ENCODE measurements at places on chromosomes 7 and 10.

GRCh38 chr10:113997428-113997827, 46.2 kb upstream of the ADRB1 start:
- DNase-seq = no peak

DNA sequence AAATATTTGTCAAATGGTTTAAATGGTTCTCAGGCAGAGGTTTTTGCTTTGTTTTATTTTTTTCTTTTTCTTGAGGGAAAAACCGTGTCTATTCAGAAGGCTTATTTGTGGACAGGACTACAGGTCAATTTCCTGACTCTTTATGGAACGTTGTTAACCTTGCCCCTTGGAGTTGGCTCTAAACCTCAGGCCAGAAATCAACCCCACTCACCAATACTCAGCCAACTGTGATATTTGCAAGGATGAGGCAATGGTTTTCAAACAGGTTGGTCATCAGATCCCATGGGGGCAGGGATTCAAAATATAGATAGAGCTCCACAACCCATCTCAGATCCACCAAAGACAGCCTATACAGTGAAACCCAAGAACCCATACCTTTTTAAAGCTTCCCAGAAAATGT, 10.2 kb downstream of the PDLIM1 start:
- no peak for DNase-seq

- DNase-seq = no peak
These were observed 3.1 kb downstream of the CPED1 start for GRCh38 chr7:120991581-120991980.

GRCh38 chr7:22802426-22802825, 20.2 kb downstream of the TOMM7 start:
- DNase-seq = no peak

DNA sequence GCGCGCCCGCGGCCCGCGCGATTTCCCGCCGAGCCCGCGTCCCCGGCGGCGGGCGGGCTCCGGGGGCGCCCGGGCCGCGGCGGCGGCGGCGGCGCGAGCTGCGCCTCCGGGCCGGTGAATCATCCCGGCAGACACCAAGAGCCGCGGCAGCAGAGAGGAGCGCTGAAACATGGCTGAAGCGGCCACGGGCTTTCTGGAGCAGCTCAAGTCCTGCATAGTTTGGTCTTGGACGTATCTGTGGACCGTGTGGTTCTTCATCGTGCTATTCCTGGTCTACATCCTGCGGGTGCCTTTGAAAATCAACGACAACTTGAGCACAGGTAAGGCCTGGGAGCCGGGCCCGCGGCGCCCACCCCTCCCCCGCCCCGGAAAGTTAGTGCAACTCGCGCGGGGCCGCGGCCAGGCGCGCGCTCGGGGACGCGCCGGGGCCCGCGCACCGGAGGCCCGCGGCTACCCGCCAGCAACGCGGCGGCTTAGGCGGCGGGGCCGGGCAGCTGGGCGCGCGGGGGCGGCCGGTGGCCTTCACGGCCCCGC, at the start of gene ST7:
Gene ST7 (plus strand): TSS at position 130 of the 534 bp plus-strand sequence. CDS start 40 bp downstream, at position 170.
- peak; percentile 44 for DNase-seq

DNA sequence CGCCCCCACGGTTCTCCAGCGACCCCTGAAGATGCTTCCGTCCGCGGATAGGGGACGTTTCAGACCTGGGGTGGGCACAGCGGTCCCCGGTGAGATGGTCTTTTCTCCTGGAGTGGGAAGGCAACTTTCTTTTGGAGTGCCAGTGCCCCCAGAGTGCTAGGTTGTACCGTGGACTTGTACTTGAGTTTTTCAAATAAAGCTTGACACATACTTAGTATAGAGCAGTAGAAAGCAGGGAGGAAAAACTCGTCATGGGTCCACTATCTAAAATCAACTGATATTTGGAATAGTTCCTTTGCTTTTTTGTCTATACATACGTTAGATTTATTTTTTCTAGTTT, 28.4 kb downstream of the RBM20 start:
- DNase-seq = no peak

DNA sequence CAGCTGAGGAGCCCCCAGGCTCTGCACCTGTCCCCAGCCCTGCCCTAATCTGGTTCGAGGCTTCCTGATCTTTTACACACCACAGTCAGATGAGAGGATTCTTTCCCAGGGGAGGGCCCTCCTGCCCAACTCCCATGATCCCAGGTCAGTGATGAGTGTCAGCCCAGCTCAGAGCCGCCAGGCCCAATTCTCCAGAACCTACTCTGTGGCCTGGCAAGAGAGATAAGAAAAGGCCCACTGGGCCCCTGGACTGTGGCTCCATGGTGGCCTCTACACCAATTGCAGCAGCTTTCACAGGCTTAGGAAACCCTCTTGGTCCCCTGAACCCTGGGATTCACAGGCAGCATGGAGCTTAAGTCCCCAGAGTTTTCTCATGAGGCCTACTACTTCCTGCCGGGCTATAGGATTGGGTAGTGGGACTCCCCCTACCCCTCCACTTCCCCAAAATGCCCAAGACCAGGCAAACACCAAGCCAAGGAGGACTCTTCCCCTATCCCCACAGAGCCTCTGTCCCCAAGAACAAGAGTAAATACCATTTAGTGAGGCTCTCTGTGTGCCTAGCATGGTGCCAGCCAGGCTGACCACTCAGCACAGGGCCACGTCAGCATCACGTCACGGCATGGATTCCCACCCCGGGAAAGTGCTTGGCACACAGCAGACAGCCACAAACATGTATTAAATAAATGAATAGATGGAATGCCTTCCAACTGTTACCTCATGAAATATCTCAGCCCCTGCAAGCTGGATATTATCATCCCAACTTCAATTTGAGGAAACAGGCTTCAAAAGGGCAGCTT, 100.0 kb downstream of the GRID1 start:
- no peak for DNase-seq

DNA sequence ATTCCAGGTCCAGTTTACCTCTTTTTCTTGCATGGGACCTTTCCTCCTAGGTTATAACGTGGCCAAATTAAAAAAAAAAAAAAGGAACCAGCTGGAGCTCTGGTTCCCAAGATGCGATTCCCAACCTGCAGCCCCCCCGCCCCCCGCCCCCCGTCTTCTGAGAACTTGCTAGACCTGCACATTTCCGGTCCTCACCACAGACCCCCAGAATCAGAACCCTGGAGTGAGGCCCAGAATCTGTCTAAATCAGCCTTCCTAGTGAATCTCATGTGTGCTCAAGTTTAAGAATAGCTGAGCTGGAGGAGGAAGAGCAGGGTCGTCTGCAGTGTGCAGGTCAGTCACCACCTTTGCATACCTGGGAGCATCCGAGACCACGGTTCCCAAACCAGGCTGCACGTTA, 144.2 kb downstream of the KLF6 start:
- no peak for DNase-seq

GRCh38 chr7:81721437-81721836, 48.4 kb downstream of the HGF start:
- DNase-seq = no peak
